Glutamatergic neuron (in vitro differentiated cells): ENCODE measurements at places on chromosomes 16 and 17. TPM values are rescaled to one million over a fixed set of nuclear protein-coding genes. Genes with fewer than 3 reads are reported as not detected.

Gene TMED6
- total RNA-seq, result not detected

Gene TMEM235
- total RNA-seq, result not detected

Gene WDR81
- 13.4 TPM for total RNA-seq

Gene SCNN1B
- 0.34 TPM for total RNA-seq

Gene CCL5
- not detected for total RNA-seq

Gene SMIM36
- total RNA-seq, result not detected

Gene RSKR
- total RNA-seq, result 44.5 TPM

Gene TNP2
- not detected for total RNA-seq

Gene NOG
- total RNA-seq, result not detected

Gene KRTAP4-16
- total RNA-seq, result not detected

Gene BCKDK
- total RNA-seq, result 62.4 TPM

Gene MEOX1
- total RNA-seq, result not detected

Gene CYB561
- 17.2 TPM for total RNA-seq

Gene SRR
- total RNA-seq, result 22.0 TPM

Gene MT1H
- not detected for total RNA-seq

Gene CMTR2
- total RNA-seq, result 14.7 TPM

Gene KRTAP4-3
- total RNA-seq, result not detected

Gene PLXDC1
- not detected for total RNA-seq

Gene TBC1D3C
- not detected for total RNA-seq

Gene MEIOC
- not detected for total RNA-seq

Gene TBC1D3K
- not detected for total RNA-seq

Gene CHST4
- total RNA-seq, result not detected

Gene AOC3
- total RNA-seq, result 2.0 TPM

Gene CHD9
- total RNA-seq, result 120 TPM

Gene FOXF1
- total RNA-seq, result not detected

Gene ZP2
- not detected for total RNA-seq

Gene CA4
- 0.98 TPM for total RNA-seq

Gene OR3A2
- total RNA-seq, result 2.6 TPM

Gene ENPP7
- not detected for total RNA-seq

Gene KRT222
- total RNA-seq, result 1.3 TPM

Gene TBC1D3D
- 2.2 TPM for total RNA-seq

Gene TMEM100
- 1.4 TPM for total RNA-seq

Gene MYH13
- not detected for total RNA-seq

Gene PSME3
- 127 TPM for total RNA-seq

Gene ZNF750
- 1.4 TPM for total RNA-seq

Gene FBXW10B
- total RNA-seq, result not detected

Gene APOBR
- not detected for total RNA-seq

Gene NAGLU
- total RNA-seq, result 42.8 TPM

Gene PLD2
- total RNA-seq, result 61.4 TPM

Gene FBXO39
- total RNA-seq, result not detected

Gene TSNAXIP1
- total RNA-seq, result 3.4 TPM

Gene NPIPB13
- total RNA-seq, result 27.5 TPM

Gene MAF
- total RNA-seq, result 5.0 TPM

Gene NETO2
- 26.3 TPM for total RNA-seq

Gene NUTF2
- total RNA-seq, result 196 TPM

Gene SOX15
- total RNA-seq, result 1.7 TPM

Gene CCDC200
- total RNA-seq, result not detected

Gene ADAD2
- not detected for total RNA-seq
